Osteocyte (in vitro differentiated cells): ENCODE measurements at places on chromosomes 11 and 22. TPM values are rescaled to one million over a fixed set of nuclear protein-coding genes. Genes with fewer than 3 reads are reported as not detected.

GRCh38 chr11:69396051-69396947 lies 85.2 kb upstream of the LINC01488 start:
- no peak for DNase-seq
- peaks cover 19% of the 10 kb centered on the region for H3K4me1 ChIP-seq
- no peaks in the 10 kb centered on the region for H3K27me3 ChIP-seq
- no peak overlapping the region for H3K4me3 ChIP-seq
- no peaks in the 10 kb centered on the region for H3K36me3 ChIP-seq

- DNase-seq = no peak
- peaks cover 21% of the 10 kb centered on the region for H3K27me3 ChIP-seq
- H3K4me3 ChIP-seq = no peak overlapping the region
- peaks cover 4% of the 10 kb centered on the region for H3K4me1 ChIP-seq
- no peaks in the 10 kb centered on the region for H3K36me3 ChIP-seq
- no peak overlapping the region for H3K27ac ChIP-seq
These were observed 1.6 kb upstream of the KRTAP5-1 start for GRCh38 chr11:1586699-1587098.

DNA sequence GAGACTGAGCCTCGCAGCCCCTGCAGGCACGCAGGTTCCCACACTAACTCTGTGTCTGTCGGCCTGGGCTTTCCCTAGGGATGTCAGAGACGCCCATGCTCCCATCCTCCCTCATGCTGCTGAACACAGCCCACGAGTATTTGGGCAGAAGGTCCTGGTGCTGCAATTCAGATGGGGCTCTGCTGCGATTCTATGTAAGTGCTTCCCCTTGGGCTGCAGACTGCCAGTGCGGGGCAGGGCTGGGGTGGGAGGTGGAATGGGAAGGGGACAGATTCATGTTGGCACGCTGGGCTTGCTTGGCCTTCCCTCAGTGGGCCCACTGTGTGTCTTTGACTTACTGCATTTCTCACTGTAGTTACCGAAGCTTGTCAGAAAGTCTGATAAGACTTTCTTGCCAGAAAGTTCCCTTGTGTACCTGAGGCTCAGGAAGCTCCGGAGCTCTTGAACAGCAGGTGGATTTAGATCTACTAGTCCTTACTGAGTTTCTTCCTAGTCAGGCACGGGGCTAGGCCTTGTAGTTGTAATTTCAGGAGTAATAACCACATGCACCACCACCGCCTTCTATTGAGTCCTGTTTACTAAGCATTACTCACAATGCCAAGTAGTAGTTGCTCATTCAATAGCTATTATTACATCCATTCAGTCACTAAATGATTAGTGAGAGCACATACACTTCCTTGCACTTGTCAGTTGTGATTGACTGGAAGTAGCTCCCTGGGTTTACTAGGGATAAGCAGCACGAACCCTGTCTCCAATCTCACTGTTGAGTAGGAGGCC lies 65.2 kb downstream of the CABIN1 start:
- H3K27ac ChIP-seq = no peak overlapping the region
- no peaks in the 10 kb centered on the region for H3K27me3 ChIP-seq
- peaks cover 48% of the 10 kb centered on the region for H3K36me3 ChIP-seq
- H3K4me1 ChIP-seq = no peaks in the 10 kb centered on the region

DNAJB7 gene
- total RNA-seq = not detected in 2 replicates

DNA sequence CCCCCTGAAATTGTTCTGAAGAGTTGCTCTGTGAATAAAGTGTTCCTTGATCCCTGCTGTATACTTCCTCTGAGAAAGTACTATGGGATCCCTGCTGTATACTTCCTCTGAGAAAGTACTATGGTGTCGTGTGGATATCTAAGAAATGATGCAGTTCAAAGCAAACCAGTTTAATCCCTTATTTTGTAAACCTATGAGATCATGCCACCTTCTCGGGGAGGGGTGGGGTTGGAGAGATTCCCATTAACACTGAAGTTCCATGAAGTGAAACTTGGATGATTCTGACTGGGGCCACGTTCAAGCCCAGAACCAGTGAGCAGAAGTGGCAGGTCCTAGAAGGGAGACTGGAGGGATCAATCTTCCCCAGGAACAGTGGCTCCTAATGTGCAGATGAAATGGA lies 13.0 kb upstream of the TP53AIP1 start:
- DNase-seq = no peak
- no peak overlapping the region for H3K4me3 ChIP-seq
- peaks cover 45% of the 10 kb centered on the region for H3K27me3 ChIP-seq
- H3K27ac ChIP-seq = no peak overlapping the region
- H3K36me3 ChIP-seq = no peaks in the 10 kb centered on the region

DNA sequence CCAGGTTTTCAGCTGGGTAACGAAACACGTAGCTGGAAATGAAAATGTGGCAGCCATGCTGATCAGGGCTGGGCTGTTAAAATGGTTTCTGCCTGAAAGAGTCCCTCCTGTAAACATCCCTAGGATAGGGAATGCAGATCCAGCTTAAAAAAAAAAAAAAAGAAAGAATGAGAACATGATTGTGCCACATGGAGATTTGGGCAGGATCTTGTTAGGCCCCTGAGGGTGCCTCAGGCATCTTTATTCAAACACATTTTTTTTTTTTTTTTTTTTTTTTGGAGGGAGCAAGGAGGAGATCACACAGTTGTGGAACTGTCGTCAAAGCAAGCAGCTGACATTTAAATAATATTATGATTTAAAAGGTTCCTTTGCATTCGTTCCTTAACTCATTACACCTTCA lies 900.3 kb downstream of the OPCML start:
- no peak overlapping the region for H3K4me3 ChIP-seq
- peak overlapping the region; percentile 24 for H3K27ac ChIP-seq
- no peak for DNase-seq
- no peaks in the 10 kb centered on the region for H3K27me3 ChIP-seq

- H3K4me1 ChIP-seq = peaks cover 28% of the 10 kb centered on the region
- DNase-seq = no peak
- no peaks in the 10 kb centered on the region for H3K27me3 ChIP-seq
- no peak overlapping the region for H3K4me3 ChIP-seq
- H3K27ac ChIP-seq = no peak overlapping the region
These were observed 49.4 kb downstream of the GALNT18 start for GRCh38 chr11:11572386-11572785.

KCNQ1OT1 gene
- total RNA-seq = 3.4 and 3.9 TPM in 2 replicates

OR52K2 gene
- not detected in 2 replicates for total RNA-seq

GRCh38 chr11:396948-397548 lies 3.0 kb downstream of the PKP3 start:
- no peak for DNase-seq
- no peak overlapping the region for H3K4me3 ChIP-seq
- peaks cover 18% of the 10 kb centered on the region for H3K4me1 ChIP-seq
- no peak overlapping the region for H3K27ac ChIP-seq
- H3K27me3 ChIP-seq = no peaks in the 10 kb centered on the region

C11orf97 gene
- not detected in 2 replicates for total RNA-seq

- DNase-seq = no peak
- no peaks in the 10 kb centered on the region for H3K27me3 ChIP-seq
- H3K4me3 ChIP-seq = no peak overlapping the region
- H3K4me1 ChIP-seq = peaks cover 16% of the 10 kb centered on the region
- no peak overlapping the region for H3K27ac ChIP-seq
- H3K36me3 ChIP-seq = peaks cover 3% of the 10 kb centered on the region
These were observed 138.4 kb downstream of the FAT3 start for GRCh38 chr11:92362989-92363388.

DNA sequence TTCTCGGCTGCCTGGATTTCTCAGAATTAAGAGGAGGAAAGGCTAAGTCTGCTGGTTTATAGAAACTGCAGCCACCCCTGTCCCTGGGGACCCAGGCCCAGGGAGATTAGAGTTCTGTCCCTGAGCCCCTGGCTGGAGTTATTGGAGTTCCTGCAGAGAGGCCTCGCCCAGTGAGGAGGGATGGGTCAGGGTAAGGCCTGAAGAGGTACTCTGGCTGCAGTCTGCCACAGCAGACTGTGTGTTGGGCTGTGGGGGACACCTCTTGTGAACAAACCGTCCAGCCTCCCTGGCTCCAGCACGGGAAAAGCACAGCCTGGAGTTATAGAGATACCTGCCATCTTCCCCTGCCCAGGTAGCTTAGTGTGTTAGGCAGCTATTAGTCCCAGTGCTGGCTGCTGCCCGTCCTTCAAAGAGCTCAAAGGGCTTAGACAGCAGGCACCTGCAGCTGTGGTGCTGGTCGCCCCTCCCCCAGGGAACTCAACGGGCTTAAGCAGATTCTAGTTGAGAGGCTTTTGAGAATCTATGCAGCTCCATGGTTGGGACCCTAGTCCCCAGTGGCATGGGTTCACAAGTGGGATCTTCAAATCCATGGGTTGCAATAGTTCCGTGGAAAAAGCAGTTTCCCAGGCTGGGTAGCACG lies 36.6 kb upstream of the MUC15 start:
- H3K4me1 ChIP-seq = no peaks in the 10 kb centered on the region
- no peak overlapping the region for H3K4me3 ChIP-seq
- H3K27me3 ChIP-seq = peaks cover 14% of the 10 kb centered on the region
- DNase-seq = no peak

SLC17A6 gene
- total RNA-seq = not detected in 2 replicates

- H3K4me1 ChIP-seq = peaks cover 25% of the 10 kb centered on the region
- H3K36me3 ChIP-seq = peaks cover 1% of the 10 kb centered on the region
- peak overlapping the region; percentile 80 for H3K27ac ChIP-seq
- no peaks in the 10 kb centered on the region for H3K27me3 ChIP-seq
- DNase-seq = no peak
These were observed 12.0 kb downstream of the ETS1 start for GRCh38 chr11:128575174-128575960.

DNA sequence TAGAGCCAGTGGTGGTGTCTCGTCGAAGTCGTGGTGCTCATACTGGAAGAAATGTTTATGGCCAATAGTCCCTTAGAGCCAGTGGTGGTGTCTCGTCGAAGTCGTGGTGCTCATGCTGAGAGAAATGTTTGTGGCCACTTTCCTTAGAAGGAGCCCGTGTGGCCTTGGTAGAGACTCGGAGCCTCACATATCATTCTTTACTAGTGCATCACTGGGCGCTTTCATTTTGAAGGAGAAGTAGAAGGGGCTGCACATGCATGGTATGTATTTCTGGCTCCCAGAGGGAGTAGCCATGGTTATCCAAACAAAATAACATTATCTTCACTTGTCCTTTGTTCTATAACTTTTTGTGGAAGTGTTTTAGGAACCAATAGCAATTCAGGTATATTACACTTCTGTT lies 69.5 kb downstream of the JAM3 start:
- no peaks in the 10 kb centered on the region for H3K27me3 ChIP-seq
- H3K36me3 ChIP-seq = peaks cover 27% of the 10 kb centered on the region
- peak overlapping the region; percentile 60 for H3K27ac ChIP-seq
- no peak for DNase-seq
- H3K4me3 ChIP-seq = no peak overlapping the region

HMOX1 gene
- total RNA-seq = 37.2 and 44.3 TPM in 2 replicates

DNA sequence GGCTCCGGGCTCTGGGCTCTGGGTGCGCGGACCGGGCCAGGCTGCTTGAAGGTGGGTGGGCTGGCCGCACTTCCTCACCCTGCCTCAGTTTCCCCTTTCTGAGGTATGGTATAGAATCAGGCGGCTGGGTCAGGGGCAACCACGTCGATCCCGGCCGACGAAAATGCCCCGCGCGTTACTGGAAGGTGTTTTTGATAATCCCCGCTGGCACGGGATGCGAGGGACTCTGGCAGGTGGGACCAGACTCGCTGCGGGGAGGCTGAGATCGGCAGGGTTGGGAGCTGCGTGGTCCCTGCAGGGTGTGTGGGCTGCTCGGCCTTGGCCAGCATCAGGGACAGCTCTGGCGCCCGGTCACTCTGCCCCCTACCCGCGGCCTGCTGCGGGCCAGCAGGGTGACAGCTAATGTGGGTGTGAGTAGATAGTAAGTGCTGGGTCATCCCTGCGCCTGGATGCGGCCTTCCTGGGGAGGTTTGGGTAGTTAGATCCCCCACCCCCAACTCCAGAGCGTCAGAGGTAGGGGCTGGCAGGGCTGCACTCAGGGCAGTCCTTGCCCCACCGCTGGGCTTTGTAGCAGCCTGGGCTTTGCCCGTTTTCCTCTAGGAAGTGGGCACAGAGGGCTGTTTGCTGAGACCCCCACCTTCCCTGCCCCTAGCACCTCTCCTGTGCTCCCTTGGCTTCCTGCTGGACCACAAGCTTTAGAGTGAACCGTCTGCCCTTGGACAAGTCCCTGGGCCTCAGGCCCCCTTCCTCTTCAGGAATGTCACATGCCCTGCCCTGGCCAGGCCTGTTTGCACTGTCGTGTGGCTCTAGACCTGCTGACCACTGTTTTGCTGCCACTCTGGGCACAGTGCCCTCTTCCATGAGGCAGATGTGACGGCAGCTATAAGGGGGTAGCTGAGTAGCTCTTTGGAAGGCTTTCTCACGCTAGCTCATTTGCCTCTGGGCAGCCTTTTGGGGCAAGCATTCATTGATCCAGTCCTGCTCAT lies 579 bp downstream of the TANGO2 start:
- peak overlapping the region; percentile 86 for H3K4me3 ChIP-seq
- peaks cover 10% of the 10 kb centered on the region for H3K27me3 ChIP-seq
- no peaks in the 10 kb centered on the region for H3K36me3 ChIP-seq
- no peak for DNase-seq

GRCh38 chr11:12216671-12217374 lies 106.4 kb downstream of the MICAL2 start:
- H3K4me3 ChIP-seq = no peak overlapping the region
- no peak overlapping the region for H3K27ac ChIP-seq
- peaks cover 17% of the 10 kb centered on the region for H3K4me1 ChIP-seq
- no peak for DNase-seq
- H3K27me3 ChIP-seq = no peaks in the 10 kb centered on the region

DNA sequence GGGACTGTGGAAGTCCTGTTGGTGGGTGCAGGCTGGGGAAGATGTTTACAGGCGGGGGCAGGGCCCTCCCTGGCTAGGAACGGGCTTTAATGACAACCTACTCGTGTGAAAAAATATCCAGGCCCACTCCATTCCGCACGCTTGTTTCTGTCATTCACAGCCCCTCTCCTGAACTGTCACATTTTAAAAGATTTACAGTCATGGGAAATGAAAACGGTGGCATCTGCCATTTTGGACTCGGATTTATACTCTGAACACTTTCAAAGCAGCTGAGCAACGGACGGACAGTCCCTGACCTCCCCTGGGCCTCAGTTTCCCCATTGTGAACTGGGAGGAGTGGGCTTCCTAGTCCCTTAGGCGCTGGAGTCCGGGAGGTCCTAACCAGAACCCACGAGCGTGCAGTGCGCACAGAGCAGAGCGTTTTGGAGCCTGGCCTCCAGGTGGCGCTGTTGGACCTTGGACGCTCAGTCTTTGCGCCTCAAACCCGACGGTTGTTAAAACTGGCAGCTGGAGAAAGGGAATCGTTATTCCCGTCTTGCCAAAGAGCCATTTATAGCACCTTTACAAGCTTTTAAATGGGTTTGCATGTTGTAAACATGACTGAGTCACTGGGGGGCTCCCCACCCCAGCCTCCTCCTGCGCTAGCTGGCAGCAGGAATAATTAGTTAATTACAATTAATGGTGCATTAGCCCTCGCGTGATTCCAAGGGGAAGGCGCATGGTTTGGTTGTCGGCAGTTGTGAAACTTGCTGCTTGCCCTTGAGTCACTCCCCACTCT lies 75.3 kb downstream of the FBLN1 start:
- H3K36me3 ChIP-seq = peaks cover 2% of the 10 kb centered on the region
- no peaks in the 10 kb centered on the region for H3K27me3 ChIP-seq
- H3K4me1 ChIP-seq = no peaks in the 10 kb centered on the region
- DNase-seq = peak; percentile 94
- H3K4me3 ChIP-seq = no peak overlapping the region
